ENCODE measurements at places on chromosomes 5 and 9.

DNA sequence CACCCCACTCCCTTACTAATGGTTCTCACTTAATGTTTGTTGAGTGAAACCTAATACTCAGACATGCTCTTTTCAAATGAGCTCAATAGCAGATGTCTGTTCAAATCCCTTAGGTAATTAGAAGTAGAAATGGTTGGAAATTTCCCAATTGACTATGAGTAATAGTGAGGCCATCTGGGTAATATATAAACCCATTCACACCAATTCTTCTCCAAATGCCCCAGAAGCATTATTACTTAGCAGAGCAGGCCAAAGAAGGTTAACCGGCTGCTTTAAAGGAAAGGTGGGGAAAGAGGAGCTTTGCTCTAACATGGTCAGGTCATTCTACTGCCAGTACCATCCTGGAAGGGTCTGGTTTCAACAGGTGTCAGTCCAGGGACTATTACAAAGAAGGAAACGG is 119.5 kb upstream of the MTAP start:
- DNase-seq = no peak

GRCh38 chr5:153829510-153830065 is 209.1 kb downstream of the FAM114A2 start:
- DNase-seq = no peak

DNA sequence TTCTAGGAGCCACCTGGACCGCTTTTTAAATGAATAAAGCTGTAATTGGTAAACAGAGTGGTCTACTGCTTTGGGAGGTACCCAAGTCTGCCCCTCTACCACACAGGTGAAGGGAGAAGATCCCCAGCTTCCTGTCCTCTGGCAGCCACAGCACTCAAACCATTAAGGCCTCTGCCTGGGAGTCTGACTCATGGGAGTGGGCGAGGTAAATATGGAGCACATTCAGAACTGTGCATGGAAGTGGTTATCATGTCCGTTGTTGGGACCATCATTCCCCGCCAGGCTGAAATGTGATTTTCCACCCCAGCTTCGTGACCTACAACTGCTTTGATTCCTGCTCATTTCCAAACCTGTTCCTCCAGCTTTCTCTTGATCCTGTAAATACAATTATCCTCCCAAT is 59.5 kb upstream of the ALDH1B1 start:
- no peak for DNase-seq

DNA sequence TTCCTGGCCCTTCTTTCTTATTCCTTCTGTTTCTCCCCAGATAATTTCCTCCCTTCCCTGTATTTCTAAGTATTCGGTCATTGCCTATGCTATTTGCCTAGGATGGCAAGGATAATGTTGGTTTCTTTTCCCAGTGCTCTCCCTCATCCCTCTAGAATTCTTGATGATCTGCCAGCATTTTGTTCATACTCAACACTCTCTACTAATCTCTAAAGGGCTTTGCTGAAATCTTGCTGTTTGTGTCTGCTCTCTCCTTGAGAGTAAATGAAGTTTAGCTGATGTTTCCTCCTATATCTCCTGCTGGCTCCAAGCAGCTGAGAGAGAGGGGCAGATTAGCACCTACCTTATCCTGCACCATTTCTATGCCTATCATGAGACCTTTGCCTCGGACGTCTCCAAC is 38.1 kb downstream of the AGXT2 start:
- no peak for DNase-seq

- DNase-seq = no peak
Measured at GRCh38 chr5:174991847-174992246, 267.5 kb downstream of the MSX2 start.

GRCh38 chr9:126062158-126062886 is 264.3 kb upstream of the MVB12B start:
- no peak for DNase-seq

- no peak for DNase-seq
Measured at GRCh38 chr5:68348447-68349222, 133.1 kb downstream of the PIK3R1 start.

GRCh38 chr9:14482856-14483255 is 168.9 kb upstream of the NFIB start:
- no peak for DNase-seq

GRCh38 chr5:307794-308579 is 13.5 kb upstream of the AHRR start:
- no peak for DNase-seq

- no peak for DNase-seq
Measured at GRCh38 chr5:10354048-10354872, 765 bp downstream of the MARCHF6 start.

DNA sequence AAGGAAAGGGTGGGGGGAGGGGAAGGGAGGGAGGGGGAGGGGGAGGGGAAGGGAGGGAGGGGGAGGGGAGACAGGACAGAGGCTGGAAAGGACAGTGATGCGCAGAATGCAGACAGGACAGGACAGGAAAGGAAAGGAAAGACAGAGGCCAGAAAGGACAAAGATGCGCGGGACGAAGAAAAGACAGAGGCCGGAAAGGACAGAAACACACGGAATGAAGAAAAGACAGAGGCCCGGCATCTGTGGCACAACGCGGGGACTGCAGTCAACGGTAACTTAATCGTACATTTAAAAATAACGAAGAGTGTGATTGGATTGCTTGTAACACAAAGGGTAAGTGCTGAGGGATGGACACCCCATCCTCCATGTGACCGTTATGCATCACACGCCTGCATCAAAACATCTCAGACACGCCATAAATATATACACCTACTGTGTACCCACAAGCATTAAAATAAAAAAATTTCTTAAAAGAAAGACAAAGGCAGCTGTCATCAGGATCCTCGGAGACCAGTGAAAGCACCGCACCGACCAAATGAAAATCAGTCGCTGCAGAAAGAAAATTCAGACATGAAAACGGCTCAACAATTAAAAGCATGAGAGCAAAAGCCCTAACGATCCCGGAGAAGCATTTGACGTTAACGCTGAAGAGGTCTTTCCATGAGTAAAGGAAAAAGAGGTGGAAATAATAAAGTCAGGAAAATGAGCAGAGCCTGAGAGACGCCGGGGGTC is 52.9 kb upstream of the EXOC3 start:
- DNase-seq = peak; percentile 12

DNA sequence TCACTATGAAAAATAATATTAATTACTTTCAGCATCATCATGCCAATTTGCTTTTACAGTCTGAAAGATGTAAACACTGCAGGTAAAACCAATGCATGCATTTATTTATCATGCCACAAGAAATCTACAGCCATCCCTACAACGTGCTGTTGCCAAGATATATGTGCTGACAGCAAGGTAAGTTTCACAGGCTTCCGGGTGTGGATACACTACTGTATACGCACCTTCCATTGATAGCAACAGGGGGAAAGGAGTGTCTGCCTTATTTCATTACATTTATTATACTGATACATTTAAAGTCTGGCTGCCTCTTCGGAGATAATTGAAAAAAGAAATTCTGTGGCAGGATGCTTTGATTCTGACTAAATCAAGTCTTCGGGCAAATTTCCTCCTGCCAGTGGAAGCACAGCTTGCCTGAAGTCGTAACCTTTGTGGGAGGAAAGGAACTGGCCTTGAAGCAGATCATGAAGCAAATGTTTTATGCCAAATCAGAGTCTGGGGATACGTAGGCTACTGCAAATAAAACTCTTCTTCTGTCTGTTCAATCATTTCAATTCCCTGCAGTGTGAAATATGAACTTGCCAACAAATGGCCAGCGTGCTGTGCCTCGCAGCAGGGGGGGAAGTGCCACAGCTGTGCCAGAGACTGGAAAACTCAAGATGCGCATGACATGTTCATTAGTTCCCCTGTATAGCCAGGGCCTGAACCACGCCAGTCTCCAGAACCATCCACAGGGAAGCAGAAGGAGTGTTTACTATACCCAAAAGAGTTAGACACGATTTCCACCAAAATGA is 268.1 kb downstream of the EFNA5 start:
- no peak for DNase-seq

GRCh38 chr5:172502969-172503368 is 48.6 kb upstream of the SH3PXD2B start:
- DNase-seq = no peak

DNA sequence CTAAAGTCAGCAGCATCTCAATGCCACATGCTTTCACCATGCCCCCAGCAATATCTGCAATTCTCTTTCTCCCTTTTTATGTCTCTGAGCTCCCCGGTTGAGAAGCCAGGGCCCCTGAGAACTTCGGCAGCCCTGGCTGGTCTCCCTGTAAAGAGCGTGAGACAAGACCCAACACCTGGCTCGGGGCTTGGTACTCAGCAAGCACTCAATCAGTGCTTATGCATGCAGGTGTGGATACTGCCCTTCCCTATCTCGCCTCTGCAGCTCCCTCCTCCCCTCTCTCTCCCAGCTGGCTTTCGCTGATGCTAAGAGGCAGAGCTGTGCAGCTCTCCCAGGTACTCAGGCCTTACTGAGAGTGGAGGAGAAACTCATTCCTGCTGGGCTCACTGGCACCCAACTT is 41.7 kb upstream of the AKNA start:
- DNase-seq = no peak

DNA sequence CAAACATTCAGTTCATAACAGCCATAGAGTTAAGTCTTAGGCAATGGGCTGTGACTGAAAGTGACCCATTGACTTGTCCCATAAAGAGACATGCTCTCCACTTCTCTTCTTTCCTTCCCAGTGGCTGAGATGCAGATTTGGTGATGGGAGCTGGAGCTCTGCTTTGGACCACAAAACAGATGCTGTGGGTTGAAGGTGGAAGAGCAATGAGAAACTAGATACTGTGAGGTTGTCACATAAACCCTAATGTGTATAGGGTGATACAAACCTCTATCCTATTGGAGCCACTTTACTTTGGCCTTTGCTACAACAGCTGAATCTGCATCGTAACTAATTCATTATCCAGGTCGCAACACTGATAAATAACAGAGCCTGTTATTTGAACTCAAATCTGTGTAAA is 192.0 kb downstream of the TTC39B start:
- DNase-seq = no peak

- DNase-seq = no peak
Measured at GRCh38 chr9:97124256-97124655, 85.3 kb upstream of the CTSV start.

DNA sequence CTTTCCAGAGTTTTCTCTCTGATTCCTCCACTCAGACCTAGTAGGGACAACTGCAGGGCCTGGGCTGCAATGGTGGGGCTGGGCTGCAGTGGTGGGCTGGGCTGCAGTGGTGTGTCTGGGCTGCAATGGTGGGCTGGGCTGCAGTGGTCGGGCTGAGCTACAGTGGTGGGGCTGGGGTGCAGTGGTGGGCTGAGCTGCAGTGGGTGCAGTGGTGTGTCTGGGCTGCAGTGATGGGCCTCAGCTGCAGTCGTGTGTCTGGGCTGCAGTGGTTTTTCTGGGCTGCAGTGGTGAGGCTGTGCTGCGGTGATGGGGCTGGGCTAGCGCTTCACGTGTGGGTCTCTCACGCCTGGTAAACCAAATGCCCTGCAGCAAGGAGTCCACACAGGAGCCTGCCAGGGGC is 27.4 kb downstream of the ABO start:
- DNase-seq = no peak

All from D721Med (cell line).